ENCODE measurements at places on chromosomes 12 and 14. TPM values are rescaled to one million over a fixed set of nuclear protein-coding genes. Genes with fewer than 3 reads are reported as not detected.

- DNase-seq = peak; percentile 90
- no peaks in the 10 kb centered on the region for H3K27me3 ChIP-seq
- peak overlapping the region; percentile 17 for H3K27ac ChIP-seq
Measured at GRCh38 chr14:63677891-63678379, 36.3 kb upstream of the WDR89 start.

DNA sequence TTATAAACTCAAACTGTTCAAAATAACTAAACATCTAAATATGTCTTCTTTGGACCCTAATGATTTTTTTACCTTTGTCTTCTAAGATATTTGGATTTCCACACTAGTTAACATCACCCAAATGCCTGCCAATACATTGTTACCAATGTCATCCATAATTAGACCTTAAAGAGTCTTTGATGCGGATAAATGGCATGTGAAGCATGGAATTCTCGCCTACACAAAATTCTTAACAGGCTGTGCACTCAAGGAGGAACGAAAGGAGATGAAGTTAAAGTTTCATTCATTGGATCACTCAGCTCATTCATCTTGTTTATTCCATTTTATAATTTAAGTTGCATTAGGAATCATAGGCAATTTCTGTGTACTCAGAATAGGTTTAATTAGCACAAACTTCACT, 219.7 kb downstream of the ACSS3 start:
- no peaks in the 10 kb centered on the region for H3K36me3 ChIP-seq
- no peak for DNase-seq
- H3K4me1 ChIP-seq = no peaks in the 10 kb centered on the region
- no peaks in the 10 kb centered on the region for H3K27me3 ChIP-seq
- H3K4me3 ChIP-seq = no peak overlapping the region

GRCh38 chr12:40225984-40226602, 1.3 kb downstream of the LRRK2 start:
- H3K27me3 ChIP-seq = peaks cover 19% of the 10 kb centered on the region
- no peaks in the 10 kb centered on the region for H3K4me1 ChIP-seq
- no peak overlapping the region for H3K27ac ChIP-seq
- no peak for DNase-seq

DNA sequence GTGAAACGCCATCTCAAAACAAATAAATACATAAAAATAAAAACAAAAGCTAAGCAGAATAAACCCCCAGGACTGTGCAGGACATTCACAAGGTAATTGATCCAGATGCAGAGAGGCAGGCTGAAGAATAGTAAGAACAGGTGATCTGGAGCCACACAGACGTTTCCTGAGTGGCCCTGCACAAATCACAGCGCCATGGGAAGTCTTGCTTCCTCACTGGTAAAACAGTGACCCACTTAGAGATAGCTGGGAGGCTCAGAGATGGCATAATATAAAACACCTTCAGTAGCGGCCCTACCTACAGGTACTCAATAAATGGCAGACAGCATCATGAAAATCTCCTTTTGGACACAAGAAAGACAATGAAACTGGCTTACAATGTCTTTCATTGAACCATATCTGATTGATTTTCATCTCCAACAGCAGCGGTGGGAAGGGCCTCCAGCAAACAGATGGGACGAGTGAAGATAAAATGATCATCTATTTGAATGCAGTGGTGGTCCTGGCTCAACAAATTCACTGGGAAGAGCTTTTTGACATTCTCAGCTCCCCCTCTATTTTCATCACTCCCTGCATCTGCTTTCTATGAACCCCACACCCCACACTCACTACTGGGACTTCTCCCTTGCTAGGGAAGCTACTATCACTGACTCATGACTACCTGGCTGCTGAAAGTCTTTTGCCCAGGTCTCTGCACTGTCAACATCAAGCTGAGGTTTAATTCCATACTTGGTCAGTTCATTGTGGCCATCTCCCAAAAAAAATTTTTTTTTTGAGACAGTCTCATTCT, 63.9 kb downstream of the FOXN3 start:
- H3K4me3 ChIP-seq = no peak overlapping the region
- peaks cover 16% of the 10 kb centered on the region for H3K36me3 ChIP-seq
- DNase-seq = no peak
- H3K4me1 ChIP-seq = peaks cover 10% of the 10 kb centered on the region
- H3K27ac ChIP-seq = no peak overlapping the region

- H3K4me3 ChIP-seq = no peak overlapping the region
- H3K36me3 ChIP-seq = no peaks in the 10 kb centered on the region
- no peak for DNase-seq
- H3K4me1 ChIP-seq = no peaks in the 10 kb centered on the region
- H3K27ac ChIP-seq = no peak overlapping the region
Measured at GRCh38 chr12:29728030-29728429, 55.7 kb downstream of the TMTC1 start.

DNA sequence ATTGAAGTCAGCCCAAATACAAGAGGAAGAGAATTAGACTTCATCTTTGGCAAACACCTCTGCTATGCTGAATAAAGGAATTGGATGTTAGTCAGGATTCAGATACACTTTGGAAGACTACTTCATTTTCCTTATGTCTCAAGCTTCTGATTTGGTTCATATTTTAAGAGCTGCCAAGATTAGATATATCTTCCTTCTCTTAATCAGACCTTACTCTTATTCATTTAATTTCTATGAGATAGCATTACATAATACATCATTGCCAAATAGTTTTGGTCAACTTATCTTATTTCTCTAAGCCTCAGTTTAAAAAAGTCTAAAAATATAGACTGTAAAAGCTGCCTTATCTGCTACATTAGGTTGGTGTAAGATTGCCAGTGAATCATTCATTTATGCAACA, 330.6 kb upstream of the NAV3 start:
- H3K36me3 ChIP-seq = no peaks in the 10 kb centered on the region
- H3K4me3 ChIP-seq = no peak overlapping the region
- DNase-seq = no peak

DNA sequence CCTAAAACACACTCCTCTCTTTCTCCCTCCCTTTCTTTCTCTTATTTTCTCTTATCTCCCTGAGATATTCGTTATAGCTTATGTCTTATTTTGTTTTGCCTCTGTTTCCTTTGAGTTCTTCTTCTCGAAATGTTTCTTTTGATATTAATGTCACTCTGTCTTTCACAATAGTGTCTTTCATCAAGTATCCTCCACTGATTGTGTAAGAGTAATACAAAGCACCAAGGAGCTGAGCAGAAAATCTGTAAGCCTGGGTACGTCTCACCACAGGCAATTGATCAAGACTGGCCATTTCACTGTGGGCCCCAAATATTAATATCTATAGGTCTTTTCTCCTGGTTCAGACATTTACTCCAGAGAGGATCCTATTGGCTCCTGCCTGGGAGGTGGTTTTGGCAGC, 4.8 kb upstream of the LYZ start:
- no peak overlapping the region for H3K27ac ChIP-seq
- H3K4me3 ChIP-seq = no peak overlapping the region

GRCh38 chr14:39322807-39323206, 89.1 kb downstream of the MIA2 start:
- H3K36me3 ChIP-seq = peaks cover 29% of the 10 kb centered on the region
- no peaks in the 10 kb centered on the region for H3K4me1 ChIP-seq
- no peaks in the 10 kb centered on the region for H3K27me3 ChIP-seq
- DNase-seq = no peak

The SIX1 gene
- polyA plus RNA-seq = 0.12 TPM

The SYNDIG1L gene
- polyA plus RNA-seq = 0.10 TPM

DNA sequence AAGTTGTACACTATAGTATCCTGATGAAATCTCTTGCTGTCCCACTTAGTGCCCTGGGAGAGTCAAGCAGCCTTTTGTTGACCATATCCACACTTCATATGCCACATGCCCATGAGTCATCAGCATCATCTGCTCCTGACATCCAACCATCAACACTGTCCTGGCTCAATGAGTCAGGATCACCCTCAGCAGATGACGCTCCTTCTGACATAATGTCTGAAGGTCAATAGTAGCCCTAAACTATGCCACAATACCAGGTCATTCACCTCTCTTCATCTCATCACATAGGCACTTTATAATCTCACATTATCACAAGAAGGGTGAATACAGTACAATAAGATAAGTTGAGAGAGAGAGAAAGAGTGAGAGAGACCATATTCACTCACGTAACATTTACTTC, 369.0 kb upstream of the FAR2 start:
- no peaks in the 10 kb centered on the region for H3K27me3 ChIP-seq
- H3K27ac ChIP-seq = peak overlapping the region; percentile 65
- H3K4me1 ChIP-seq = no peaks in the 10 kb centered on the region

- H3K4me3 ChIP-seq = no peak overlapping the region
- H3K36me3 ChIP-seq = no peaks in the 10 kb centered on the region
- DNase-seq = no peak
- no peak overlapping the region for H3K27ac ChIP-seq
Measured at GRCh38 chr12:43307126-43307525, 244.9 kb downstream of the ADAMTS20 start.

GRCh38 chr14:60943637-60944032, 37.2 kb downstream of the TRMT5 start:
- DNase-seq = no peak
- H3K27ac ChIP-seq = no peak overlapping the region
- peaks cover 2% of the 10 kb centered on the region for H3K36me3 ChIP-seq
- no peaks in the 10 kb centered on the region for H3K4me1 ChIP-seq
- no peak overlapping the region for H3K4me3 ChIP-seq

DNA sequence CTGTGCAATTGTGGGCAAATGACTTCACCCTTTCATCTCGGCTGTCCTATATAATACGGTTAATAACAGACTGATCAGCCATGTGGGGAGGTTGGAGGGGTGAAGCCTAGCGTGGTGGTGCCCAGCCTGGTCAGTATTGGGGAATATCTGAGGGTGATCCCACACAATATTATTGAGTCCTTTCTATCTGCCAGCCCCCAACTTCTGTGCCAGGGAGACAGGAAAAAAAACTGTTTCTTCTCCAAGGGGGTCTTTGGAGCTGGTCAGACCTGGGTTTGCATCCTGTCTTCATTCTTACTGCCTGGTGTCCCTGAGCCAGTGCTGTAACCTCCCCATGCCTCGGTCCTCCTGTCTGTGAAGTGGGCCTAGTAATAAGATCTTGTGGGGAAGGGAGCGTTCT, 6.5 kb downstream of the CYP46A1 start:
- peaks cover 26% of the 10 kb centered on the region for H3K27me3 ChIP-seq
- no peak overlapping the region for H3K4me3 ChIP-seq
- H3K4me1 ChIP-seq = no peaks in the 10 kb centered on the region
- H3K36me3 ChIP-seq = no peaks in the 10 kb centered on the region

The PTPRO gene
- 1.6 TPM for polyA plus RNA-seq

The EIF2S3B gene
- polyA plus RNA-seq = 2.8 TPM

DNA sequence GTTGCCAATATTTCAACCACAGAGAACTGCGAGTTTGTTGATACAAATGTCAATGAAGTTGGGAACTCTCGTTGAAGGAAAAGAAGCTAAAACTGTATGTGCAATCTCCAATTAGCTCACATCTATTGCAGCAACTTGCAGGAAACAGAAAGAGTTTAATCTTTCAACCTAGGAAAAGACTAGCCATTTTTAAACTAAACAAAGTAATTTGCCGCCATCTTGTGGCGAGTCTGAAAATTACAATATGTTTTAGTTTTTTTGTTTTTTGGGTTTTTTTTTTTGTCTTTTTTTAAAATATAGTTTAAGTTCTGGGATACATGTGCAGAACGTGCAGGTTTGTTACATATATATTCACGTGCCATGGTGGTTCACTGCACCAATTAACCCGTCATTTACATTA, 131.2 kb upstream of the FOXG1 start:
- no peaks in the 10 kb centered on the region for H3K36me3 ChIP-seq
- no peak overlapping the region for H3K4me3 ChIP-seq

DNA sequence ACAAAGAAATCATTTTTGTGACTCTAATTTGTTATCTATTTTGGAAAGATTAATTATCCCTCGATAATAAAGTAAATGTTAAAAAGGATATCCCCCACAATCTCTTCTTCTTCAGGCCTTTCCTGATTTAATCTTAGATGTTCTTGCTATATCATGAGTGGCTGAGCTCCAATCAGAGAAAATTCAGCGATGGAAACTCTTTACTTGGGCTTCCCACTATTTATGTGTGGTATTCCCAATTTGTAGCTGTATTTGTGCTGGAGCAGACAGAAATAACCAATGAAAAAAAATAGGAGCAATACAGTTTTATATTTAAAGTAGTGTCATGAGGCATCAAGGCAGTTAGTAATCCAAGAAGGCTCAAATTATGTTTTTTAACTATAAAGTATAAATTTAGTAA, 539.1 kb downstream of the PRKD1 start:
- no peaks in the 10 kb centered on the region for H3K36me3 ChIP-seq
- H3K4me1 ChIP-seq = peaks cover 16% of the 10 kb centered on the region
- no peaks in the 10 kb centered on the region for H3K27me3 ChIP-seq

DNA sequence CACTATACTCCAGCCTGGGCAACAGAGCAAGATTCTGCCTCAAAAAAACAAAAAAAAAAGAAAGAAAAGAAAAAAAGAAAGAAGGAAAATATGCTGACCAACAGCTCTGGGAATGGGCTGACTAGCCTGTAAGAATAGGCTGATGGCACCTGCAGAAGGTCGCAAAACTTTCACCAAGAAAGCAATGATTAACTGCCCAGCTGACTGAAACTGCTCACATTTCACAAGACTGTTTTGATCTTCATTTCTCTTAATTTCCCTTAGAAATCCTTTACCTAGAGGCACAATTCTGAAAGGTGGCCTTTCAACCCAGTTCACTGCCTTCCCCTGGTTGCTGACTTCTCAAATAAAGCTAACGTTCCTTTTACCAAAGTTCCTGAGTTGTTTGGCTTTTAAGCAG, 12.4 kb downstream of the BEST3 start:
- H3K4me3 ChIP-seq = no peak overlapping the region
- peaks cover 11% of the 10 kb centered on the region for H3K4me1 ChIP-seq
- peak overlapping the region; percentile 52 for H3K27ac ChIP-seq
- peak; percentile 54 for DNase-seq
- H3K27me3 ChIP-seq = no peaks in the 10 kb centered on the region

The PPP1R36 gene
- polyA plus RNA-seq = 2.6 TPM

The DPY19L2 gene
- 12.6 TPM for polyA plus RNA-seq

DNA sequence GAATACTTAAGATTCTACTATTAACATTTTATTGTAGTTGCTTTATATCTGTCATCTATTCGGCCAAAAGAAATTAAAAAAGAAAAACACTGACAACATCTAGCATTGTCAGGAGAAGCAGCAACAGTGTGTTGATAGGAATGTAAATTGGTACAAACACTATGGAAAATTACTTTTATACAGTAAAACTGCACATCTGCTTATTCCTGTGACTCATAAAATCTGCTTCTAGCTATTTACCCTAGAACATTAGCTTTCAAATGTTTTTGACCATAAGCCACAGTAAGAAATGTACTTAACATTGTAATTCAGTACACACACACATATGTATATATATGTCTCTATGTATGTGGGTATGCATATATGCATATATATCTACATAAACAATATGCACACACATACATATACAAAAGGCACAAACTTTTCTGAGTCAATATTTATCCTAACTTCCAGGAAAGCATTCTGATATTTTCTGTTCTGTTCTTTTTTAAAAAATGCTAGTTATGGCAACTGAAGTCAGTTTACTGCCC, 278.9 kb upstream of the GARIN2 start:
- no peak overlapping the region for H3K4me3 ChIP-seq
- DNase-seq = no peak
- no peak overlapping the region for H3K27ac ChIP-seq
- no peaks in the 10 kb centered on the region for H3K4me1 ChIP-seq
- H3K36me3 ChIP-seq = no peaks in the 10 kb centered on the region

The ZNF891 gene
- 3.2 TPM for polyA plus RNA-seq

The E2F7 gene
- 3.7 TPM for polyA plus RNA-seq

All from large intestine (tissue), 12 donors.